ENCODE measurements at places on chromosomes 6 and 20. TPM values are rescaled to one million over a fixed set of nuclear protein-coding genes. Genes with fewer than 3 reads are reported as not detected.

The NMBR gene
- polyA plus RNA-seq, result not detected

The RNF217 gene
- 0.32 TPM for polyA plus RNA-seq

The BHLHE23 gene
- polyA plus RNA-seq, result not detected

The TNFRSF6B gene
- 8.2 TPM for polyA plus RNA-seq

The IL20RA gene
- 0.29 TPM for polyA plus RNA-seq

The EPPIN gene
- polyA plus RNA-seq, result not detected

The NFYA gene
- 9.7 TPM for polyA plus RNA-seq

The SEMG1 gene
- polyA plus RNA-seq, result not detected

All from SK-N-SH (cell line).